Suprapubic skin (tissue), 4 donors: ENCODE measurements at places on chromosomes 12 and 14.

- peak; percentile 64 for DNase-seq
These were observed 4.6 kb downstream of the KIF26A start for GRCh38 chr14:104142946-104143470.

DNA sequence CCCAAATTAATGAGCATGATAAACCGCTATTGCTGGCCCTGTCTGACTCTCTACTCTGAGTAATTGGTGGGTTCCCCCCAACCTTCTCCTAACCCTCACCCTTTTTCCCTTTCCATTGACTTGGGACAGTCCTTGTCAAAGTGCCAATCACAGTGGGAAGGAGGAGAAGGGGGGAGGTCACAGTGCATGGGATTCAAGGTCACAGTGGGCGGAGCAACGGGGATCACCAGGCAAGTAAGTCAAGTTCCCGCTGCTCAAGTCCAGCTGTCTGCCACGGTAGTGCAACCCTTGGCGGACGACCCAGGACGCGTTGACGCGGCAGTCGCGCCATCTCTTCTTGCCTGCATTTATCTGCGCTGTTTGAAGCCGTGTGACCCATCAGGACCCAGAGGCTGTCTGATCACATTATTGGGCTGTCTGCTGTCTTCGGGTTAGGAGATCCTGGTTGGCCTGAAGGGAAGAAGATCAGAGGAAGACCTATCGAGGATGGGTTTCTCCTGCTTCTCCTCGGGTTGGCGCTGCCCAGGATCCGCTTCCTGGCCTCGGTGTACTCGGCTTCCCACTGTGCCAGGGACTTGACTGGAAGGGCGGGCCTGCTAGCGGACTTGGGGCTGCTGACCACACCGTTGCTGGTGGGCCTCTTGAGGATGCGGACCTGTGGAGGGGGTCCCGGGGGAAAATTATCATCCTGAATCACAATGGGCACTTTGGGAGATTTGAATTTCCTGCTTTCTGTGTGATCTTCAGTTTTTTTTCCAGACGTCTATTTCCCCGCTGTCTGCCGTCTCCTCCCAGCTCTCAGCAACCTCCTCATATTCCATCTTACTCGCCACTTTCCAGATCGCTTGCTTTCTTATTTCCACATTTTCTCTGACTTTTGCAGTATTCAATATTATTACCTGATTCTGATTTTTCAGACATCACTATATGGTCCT lies 3.1 kb upstream of the MDM2 start:
- DNase-seq, result no peak

GRCh38 chr12:32690927-32691326 lies 11.8 kb downstream of the DNM1L start:
- DNase-seq, result no peak

DNA sequence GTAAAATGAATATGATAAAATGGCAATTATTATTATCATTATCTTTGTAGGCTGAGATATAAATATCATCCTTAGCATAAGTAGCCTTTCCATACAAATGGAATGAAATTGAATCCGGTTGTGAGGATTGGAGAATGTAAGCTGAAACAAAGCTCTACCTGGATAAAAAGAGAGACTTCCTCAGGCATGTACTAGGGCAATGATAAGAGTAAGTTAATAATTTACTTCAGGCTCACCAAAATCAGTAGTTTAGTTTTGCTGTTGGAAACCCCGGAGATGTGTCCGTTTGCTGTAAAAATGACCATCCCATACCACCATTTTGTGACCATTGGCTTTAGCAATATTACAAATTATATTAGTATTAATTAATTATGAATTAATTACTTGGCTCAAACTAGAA lies 96.3 kb downstream of the C12orf75 start:
- no peak for DNase-seq

- DNase-seq, result no peak
These were observed 15.8 kb upstream of the HNF1A start for GRCh38 chr12:120962532-120963020.
